ENCODE measurements at places on chromosomes 12 and 14.

- DNase-seq = no peak
Observed at GRCh38 chr12:31018790-31019505, 54.7 kb upstream of the DDX11 start.

- DNase-seq = no peak
Observed at GRCh38 chr12:76708296-76708695, 55.6 kb upstream of the ZDHHC17 start.

GRCh38 chr14:58793131-58793740 lies 155.5 kb downstream of the DACT1 start:
- no peak for DNase-seq

GRCh38 chr12:57755454-57756372 lies 810 bp downstream of the MARCHF9 start:
- no peak for DNase-seq

GRCh38 chr14:100147181-100147631 lies 12.2 kb downstream of the DEGS2 start:
- DNase-seq = peak; percentile 53

DNA sequence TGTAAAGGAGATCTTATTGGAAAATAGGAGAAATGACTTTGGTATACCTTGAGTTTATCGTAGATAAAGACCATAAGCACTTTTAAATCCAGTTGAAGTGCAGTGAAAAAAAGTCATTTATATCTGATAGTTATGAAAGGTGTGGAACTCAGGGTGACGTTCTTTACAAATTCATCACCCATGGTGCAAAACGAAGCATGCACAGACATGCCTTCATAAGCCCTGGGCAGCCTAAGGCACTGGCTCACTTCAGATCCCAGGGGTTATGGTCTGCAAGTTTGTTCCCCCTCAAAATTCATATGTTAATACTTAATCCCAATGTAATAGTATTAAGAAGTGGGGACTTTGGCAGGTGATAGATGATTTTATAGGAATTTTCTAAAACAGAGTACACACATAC lies 1216.4 kb upstream of the USP15 start:
- no peak for DNase-seq

DNA sequence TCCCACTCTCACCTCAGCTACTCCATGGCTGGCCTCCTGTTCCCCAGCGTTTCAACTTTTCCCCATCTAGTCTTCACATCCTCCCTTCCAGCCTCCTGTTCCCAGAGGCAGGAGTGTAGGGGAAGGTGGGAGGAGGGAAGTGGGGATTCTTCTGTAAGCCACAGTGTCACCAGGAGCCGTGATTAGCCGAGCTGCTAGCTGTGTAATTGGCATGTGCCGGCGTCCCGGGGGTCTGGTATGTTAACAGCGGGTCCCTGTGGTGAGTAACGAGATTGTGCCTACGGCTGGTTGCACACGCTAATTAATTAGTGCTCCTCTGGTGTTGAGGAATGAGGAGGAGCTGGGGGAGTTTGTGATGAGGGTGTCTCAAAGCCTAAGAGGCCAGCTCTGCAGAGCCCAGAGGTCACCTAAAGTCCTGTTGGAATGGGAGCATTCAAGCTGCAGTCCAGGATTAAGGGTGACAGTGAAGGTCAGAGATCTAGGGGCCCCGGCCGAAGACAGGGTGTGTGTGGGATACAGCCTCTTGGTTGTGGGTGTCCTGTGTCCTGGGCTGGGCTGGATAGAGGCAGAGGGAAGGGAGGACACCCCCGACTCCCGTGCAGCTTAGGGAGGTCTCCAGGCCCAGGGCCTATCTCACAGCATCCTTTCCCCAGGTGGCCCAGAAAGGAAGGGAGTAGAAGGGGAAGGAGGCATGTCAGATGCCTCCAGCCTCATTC lies 10.0 kb upstream of the CALCOCO1 start:
- DNase-seq = no peak

GRCh38 chr14:76050797-76051392 lies 65.3 kb downstream of the IFT43 start:
- peak; percentile 65 for DNase-seq

- DNase-seq = no peak
Observed at GRCh38 chr12:1517734-1518525, 76.5 kb downstream of the FBXL14 start.

- no peak for DNase-seq
Observed at GRCh38 chr14:83289896-83290295, 1756.2 kb upstream of the SEL1L start.

DNA sequence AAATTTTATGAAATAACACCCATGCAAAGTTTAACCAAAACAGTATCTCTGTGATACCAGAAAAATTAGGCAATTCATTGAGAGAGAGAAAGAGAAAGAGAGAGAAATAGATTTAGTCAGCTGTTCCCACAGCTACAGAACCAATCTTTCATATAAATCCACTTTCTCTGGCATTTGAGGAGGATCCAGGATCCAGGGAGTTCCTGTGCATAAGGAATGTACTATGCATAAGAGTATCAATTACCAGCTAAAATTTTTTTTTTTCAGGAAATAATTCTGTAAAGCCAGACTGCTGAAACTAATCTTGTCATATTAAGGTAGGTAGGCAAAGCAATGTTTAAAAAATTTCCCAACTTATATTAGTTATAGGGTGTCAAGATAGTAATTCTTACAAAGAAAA lies 133.7 kb downstream of the FLRT2 start:
- no peak for DNase-seq

GRCh38 chr14:44448951-44449358 lies 58.1 kb downstream of the FSCB start:
- DNase-seq = no peak

DNA sequence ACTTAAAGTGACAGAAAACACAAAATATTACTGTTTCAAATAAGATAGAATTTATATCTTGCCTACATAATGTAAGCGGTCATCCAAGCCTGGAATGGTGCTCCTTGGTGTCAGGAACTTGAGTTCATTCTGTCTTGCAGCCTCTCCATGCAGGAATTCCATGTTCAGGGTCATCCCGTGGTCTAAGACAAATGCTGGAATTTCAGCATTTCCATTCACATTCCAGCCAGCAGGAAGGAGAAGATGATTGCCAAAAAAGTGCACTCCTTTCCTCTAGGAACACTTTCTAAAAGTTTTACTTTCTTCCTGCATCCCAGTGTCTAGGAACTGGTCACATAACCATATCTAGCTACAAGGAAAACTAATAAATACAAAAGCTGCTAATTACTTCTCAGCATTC lies 106.3 kb downstream of the PTPRO start:
- no peak for DNase-seq

DNA sequence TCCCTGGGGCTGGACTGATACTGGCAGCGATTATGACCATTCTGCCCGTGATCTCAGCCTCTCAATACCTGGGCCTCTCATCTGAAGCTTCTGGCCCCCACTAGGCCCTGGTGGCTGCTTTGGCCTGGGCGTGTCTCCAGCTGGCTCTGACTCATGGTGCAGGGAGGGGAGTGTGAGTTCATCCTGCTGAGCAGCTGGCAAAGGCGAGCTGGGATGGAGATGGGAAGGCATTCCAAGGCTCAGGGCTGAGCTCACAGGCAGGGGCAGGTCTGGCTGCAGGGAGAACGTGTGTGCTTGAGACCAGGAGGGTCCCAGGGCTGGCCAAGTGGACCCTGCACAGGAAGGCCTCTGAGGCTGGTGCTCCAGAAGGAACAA lies 221.8 kb downstream of the TMEM121 start:
- peak; percentile 32 for DNase-seq

- DNase-seq = no peak
Observed at GRCh38 chr12:125305231-125305630, 240.0 kb downstream of the AACS start.

- DNase-seq = no peak
Observed at GRCh38 chr12:20832911-20833310, 22.4 kb downstream of the SLCO1B3 start.

- DNase-seq = peak; percentile 44
Observed at GRCh38 chr14:58107947-58108552, 44.0 kb downstream of the ARMH4 start.

GRCh38 chr12:7297865-7298264 lies 6.0 kb upstream of the ACSM4 start:
- DNase-seq = no peak

DNA sequence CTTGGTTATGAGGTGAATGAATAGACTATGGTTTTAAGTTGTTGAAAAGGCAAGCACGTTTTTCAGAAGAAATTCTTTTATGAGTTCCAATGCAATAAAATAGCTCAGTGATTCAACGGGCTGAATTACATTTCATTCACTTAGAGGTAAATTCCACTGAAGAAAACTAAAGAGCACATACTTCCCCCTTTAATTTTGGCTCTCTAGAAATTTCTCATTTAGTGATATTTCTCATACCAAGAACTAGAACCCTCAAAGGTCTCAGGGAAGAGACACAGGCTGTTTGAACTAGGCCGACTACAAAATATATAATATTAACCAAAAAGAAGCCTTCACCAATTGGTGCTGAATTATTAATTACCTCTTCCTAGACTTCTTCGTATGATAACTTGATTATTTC lies 68.6 kb downstream of the TAOK3 start:
- DNase-seq = peak; percentile 13

GRCh38 chr12:13304924-13305323 lies 108.4 kb downstream of the EMP1 start:
- DNase-seq = no peak

DNA sequence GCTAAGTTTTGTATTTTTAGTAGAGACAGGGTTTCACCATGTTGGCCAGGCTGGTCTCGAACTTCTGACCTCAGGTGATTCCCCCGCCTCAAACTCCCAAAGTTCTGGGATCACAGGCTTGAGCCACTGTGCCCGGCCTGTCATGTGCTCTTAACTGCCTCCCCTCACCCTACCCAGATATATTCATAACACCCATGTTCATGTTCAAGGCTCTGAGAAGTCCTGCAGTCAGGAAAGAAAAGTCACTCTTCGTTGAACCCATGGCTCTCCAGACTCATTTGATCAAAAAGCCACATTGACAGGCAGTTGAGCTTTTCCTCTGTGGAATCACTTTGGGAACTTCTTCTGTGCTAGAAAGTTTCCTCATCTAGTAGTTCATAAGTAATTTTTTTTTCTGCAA lies 545.5 kb upstream of the TBX3 start:
- DNase-seq = no peak

GRCh38 chr12:6067152-6067916 lies 57.1 kb downstream of the VWF start:
- DNase-seq = no peak

GRCh38 chr14:70971560-70971959 lies 64.3 kb downstream of the PCNX1 start:
- no peak for DNase-seq

DNA sequence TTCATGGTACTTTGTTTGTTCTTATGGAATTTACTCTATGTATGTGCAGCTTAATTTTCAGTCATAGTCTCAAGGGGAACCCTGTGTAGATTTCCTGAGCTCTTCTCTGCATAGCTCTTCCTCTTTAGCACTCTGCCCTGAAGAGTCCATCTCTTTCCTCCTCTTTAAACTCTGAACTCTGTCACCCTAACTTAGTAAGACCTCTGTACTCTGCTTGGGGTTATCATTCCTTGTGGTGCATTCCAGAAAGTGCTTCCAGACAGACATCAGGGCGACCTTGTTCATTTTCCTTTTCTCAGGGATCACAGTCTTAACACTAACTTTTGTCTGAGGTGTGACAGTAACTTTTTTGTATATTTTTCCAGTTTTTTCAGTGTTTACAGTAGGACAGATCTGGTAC lies 179.3 kb downstream of the RAD51B start:
- no peak for DNase-seq

GRCh38 chr14:64658201-64658600 lies 46.0 kb upstream of the PLEKHG3 start:
- DNase-seq = no peak

DNA sequence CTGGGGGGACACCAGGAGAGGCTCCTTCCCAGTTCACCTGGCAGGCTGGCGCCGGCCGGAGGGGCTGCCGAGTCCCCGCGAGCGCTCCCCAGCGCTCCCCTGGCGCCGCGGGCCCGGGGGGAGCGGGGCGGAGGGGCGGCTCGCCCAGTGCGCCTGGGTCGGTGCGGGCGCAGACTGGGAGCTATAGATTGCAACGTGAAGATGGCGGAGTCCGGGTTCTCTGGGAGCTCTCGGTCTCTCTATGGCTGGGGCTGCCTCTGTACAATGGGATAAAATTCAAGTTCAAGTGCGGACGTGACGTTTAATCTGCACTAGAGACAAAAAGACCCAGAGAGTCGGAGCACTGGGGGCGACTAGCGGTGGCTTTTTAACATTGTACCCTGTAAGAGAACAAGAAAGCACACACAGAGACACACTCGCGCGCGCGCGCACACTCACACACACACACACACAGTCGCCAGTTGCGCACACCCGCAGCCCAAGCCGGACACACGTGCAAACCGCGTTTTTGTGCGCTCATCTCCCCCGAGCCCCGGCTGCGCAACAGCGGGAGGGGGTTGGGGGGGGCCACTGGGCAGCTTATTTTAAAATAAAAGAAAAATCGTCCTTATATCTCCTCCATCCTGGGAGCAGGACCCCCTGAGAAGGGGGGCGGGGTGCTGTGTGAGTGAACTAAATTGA lies at the start of gene BCL11B:
Gene BCL11B (minus strand): TSS at position 247 of the 681 bp plus-strand sequence. CDS start 979 bp downstream, outside the sequence.
- peak; percentile 96 for DNase-seq

DNA sequence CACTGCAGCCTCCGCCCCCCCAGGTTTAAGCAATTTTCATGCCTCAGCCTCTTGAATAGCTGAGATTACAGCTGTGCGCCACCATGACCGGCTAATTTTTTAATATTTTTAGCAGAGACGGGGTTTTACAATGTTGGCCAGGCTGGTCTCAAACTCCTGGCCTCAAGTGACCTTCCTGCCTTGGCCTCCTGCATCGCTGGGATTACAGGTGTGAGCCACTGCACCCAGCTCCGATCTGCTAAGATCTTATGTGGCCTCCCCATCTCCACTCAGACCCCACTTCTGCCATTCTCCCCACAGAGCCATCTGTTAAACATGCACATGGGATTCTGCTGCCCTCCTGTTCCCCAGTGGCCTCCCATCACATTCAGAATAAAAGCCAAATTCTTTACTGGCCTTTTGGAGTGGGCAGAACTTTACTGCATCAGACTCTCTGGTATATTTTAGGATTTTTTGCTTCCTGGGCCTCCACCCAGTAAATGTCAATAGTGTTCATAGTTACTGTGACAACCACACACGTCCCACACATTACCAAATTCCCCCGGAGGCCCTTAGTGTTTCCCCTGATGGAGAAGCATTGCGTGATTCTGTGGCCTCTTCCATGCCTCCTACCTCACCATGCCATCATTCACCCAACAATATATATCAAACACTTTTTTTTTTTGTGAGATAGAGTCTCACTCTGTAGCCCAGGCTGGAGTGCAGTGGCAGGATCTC lies 96.3 kb downstream of the PTPN11 start:
- no peak for DNase-seq

DNA sequence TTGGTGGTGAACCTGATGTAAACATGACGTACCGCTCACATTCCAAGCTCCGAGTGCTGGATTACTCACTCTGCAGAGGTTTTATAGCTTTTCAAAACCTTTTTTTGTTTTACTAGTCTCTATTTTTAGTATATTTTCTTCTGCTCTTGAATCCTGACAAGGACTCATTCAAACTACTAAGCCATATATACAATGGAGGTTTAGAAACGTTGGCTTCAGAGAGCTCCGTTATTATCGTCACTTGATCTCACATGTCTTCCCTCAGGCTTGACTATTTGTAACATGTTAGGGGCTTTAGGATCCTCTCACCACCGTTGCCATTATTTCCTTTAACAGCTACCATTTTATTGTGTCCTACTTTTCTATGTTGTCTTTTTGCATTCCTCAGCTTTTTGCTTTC lies 1321.5 kb upstream of the FLRT2 start:
- no peak for DNase-seq

- no peak for DNase-seq
Observed at GRCh38 chr14:93946541-93947090, 19.5 kb downstream of the FAM181A start.

- no peak for DNase-seq
Observed at GRCh38 chr14:49218436-49219092, 367.6 kb downstream of the RPS29 start.
